ENCODE measurements at places on chromosomes 3 and 15. TPM values are rescaled to one million over a fixed set of nuclear protein-coding genes. Genes with fewer than 3 reads are reported as not detected.

- DNase-seq, result no peak
Observed at GRCh38 chr15:76939715-76940114, 8.2 kb downstream of the RCN2 start.

DNA sequence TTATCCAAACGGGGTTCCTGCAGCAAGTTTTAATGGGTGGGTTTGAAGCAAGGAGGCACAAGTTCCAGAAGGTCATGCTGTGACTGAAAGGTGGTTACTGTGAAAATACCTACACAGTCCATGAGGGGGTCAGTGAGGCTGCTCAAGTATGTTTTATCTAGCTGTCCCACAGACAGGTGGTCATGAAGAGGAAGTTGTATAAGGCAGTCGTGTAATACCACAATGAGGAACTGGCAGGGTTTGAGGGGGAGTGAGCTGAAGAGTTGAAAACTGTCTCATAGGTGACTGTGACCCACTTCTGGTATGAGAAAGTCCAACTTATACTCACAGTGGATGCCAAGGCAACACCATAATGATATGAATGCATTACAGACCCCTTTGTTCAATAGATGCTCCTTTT, 856.8 kb downstream of the OTOL1 start:
- DNase-seq, result no peak

- no peak for DNase-seq
Observed at GRCh38 chr3:60497902-60498301, 753.4 kb downstream of the FHIT start.

DNA sequence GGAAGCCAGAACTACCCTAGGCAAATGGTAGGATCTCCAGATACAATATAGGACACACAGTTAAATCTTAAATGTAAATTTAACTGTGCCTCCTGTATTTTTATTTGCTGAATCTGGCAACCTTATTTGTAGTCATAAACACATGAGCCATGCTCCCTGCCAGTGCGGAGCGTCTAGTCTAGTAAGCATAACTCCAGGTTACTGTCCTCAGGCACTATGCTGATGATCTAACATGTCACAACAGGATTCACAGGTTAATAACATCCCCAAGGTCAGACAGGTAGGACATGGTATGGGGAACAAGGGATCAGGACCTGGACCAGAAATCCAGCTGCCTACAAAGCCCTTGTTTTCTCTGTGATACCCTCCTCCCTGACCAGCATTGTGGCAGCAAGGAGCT, 305.1 kb downstream of the CACNA2D3 start:
- no peak for DNase-seq

CCR8 gene
- total RNA-seq, result not detected

AMIGO3 gene
- total RNA-seq, result 0.85 TPM

CRTAP gene
- total RNA-seq, result 289 TPM
